ENCODE measurements at places on chromosomes 4 and X.

DNA sequence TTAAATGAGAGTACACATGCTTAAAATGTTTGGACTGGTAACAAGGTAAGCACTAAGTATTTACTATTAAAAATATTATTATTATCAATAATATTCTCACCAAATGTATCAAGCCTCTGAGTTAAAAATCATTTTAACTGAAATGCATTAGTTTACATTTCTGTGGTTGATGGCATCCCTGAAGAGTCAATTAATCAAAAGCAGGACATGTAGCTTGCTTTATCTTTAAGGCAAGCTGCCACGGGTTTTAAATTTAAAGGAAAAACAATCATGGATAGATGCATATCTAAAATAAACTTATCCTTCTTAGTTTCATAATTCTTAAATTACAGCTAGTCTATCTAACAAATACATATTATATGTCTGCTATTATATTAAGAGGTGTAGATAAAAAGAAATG lies 584.8 kb upstream of the INTU start:
- DNase-seq, result no peak

DNA sequence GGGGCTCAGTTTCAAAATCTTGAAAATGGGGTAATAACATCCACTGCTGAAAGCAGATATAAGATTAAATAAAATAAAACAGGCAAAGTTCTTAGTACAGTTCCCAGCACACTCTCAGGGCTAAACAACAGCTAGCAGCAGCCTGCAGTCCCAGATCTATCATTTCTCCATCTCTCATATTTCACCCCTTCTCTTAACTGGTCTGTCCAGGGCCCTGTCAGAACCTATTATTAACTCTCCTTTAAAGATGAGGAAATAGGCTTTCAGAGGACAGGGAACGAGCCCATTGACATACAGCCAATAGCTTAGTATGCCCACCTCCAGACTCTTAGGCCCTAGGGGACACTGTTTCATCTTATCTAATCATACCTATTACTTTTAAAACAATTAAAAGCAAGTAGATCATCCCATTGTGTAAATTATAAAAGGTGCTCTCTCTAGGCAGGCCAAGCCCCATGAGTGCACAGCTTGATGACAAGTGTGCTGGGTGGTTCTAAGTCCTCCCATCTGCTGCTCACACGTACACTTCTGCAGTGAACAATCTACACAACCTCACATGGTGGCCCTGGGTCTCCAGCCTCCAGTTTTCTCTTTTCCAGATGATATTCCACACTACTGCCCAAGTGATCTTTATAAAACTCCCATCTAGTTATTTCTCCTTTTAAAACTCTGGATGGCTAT lies 119.0 kb downstream of the APBB2 start:
- no peak for DNase-seq

GRCh38 chrX:104564921-104565703 lies 887 bp upstream of the IL1RAPL2 start:
- DNase-seq, result no peak

DNA sequence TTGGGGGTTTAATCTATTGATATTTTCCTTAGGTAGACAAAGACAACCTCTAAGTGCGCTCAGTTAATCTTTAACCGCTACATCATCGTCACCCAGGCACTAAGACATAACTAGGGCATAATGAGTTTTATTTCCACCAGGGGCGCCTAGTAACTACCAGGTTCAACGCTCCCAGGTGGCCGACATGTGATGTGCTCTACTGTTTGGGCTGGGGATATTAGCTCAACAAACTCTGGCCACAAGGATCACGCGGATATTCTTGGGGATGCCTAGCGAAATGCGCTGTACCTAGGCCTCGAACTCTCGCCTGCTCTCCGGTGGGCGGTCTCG lies 915 bp upstream of the RAB33B start:
- DNase-seq, result no peak

GRCh38 chrX:103941201-103941975 lies 21.0 kb upstream of the TMSB15B start:
- no peak for DNase-seq

DNA sequence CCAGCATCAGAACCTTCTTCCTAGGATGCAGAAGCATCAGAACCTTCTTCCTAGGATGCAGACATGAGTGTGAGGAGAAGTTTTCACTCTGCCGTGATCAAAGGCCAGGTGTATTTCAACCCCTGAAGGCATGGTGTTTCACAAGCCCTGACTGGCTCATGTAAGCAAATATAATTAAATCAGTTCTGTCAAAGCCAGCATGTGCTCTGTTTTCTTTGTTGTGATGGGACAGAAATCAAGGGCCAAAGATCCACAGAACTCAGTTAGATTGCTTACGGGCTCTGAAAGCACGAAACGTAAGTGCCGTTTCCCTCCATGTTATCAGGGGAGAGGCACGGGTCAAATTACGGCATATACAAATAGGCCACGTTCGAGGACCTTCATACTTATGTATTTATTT lies 32.0 kb upstream of the CLDN24 start:
- no peak for DNase-seq

- DNase-seq, result no peak
Observed at GRCh38 chrX:29295987-29296680, 708.9 kb downstream of the IL1RAPL1 start.

GRCh38 chrX:132041015-132041414 lies 17.9 kb downstream of the STK26 start:
- DNase-seq, result no peak

- no peak for DNase-seq
Observed at GRCh38 chr4:148961526-148961925, 519.3 kb upstream of the NR3C2 start.

- DNase-seq, result no peak
Observed at GRCh38 chr4:109462802-109463201, 29.2 kb downstream of the SEC24B start.

DNA sequence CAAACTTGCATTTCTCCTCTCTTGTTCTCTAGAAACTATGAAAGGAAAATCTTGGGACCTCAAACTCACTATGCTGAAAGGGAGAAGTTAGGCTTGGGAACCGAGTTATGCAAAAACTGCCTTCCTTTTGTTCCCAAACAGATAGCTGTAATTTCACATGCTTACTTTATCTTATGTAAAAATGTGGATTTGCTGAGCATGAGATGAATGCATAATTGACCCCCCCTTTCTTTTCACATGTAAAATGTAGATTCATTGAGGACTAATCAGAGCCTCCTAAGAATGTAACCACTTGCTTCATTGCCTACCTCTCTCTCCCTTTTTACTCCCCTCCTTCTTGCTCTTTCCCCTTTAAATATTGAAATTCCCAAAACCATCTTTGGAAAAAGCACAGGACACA lies 18.0 kb downstream of the TBC1D9 start:
- no peak for DNase-seq

DNA sequence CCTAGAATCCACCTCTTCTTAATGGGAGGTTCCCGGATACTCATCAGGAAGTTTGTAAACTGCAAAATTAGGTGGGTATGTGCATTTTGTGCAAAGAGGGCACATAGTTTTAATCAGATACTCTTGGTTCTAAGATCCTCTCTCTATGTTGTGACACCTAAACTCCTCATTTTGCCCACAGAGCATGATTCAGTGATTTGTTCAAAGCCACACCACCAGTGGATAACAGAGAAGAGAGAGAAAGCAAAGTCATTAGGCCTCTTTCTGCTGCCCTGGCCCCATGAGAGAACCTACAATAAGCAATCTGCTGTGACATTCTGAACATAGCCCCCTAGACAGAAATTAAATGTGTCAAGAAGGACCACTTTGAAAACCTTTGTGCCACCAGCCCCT lies 72.3 kb upstream of the STIM2 start:
- DNase-seq, result no peak

GRCh38 chrX:140765043-140765784 lies 55.7 kb downstream of the LINC00632 start:
- no peak for DNase-seq

- no peak for DNase-seq
Observed at GRCh38 chr4:103499094-103499493, 220.7 kb downstream of the TACR3 start.

All from thoracic aorta (tissue), 2 donors.